ENCODE measurements at places on chromosomes 3 and 15.
A peak's percentile ranks its signal among the peaks of the same experiment; 100 is the strongest.

GRCh38 chr3:129614435-129614834 lies 8.0 kb upstream of the PLXND1 start:
- DNase-seq = no peak

DNA sequence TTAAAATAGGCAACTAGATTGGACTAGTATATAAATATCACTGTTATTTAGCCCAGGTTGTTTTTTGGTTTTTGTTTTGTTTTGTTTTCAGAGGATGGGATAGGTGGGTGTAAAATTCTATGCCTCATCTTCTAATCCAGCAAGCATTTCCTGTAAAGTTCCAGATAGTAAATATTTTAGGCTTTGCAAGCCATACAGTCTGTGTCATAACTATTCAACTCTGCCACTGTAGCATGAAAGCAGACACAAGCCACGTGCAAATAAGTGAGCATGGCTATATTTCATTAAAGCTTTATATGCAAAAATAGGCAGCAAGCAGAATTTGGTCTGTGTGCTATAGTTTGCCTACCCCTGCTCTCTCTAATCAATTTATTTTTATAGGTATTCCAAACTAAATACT lies 657.3 kb upstream of the TGFBR2 start:
- DNase-seq = no peak

DNA sequence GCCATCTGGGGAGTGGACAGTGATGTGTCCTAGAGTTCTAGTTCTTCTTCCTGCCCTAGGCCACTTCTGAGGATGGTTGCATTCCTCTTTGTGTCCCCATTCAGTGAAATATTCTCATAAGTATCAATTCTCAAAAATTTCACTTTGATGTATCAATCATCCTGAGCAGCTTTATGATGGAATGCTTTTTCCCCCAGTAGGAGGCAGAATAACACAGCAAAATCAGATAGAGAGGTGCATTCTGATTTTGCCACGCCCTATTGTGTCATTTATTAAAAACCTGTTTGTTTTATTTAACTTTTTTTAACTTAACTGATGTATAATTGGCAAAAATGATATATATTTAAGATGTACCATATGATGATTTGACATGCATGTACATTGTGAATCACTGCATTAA lies 656.0 kb upstream of the GRM7 start:
- peak; percentile 37 for DNase-seq

GRCh38 chr3:46947981-46948791 lies 28.4 kb downstream of the CCDC12 start:
- peak; percentile 76 for DNase-seq

DNA sequence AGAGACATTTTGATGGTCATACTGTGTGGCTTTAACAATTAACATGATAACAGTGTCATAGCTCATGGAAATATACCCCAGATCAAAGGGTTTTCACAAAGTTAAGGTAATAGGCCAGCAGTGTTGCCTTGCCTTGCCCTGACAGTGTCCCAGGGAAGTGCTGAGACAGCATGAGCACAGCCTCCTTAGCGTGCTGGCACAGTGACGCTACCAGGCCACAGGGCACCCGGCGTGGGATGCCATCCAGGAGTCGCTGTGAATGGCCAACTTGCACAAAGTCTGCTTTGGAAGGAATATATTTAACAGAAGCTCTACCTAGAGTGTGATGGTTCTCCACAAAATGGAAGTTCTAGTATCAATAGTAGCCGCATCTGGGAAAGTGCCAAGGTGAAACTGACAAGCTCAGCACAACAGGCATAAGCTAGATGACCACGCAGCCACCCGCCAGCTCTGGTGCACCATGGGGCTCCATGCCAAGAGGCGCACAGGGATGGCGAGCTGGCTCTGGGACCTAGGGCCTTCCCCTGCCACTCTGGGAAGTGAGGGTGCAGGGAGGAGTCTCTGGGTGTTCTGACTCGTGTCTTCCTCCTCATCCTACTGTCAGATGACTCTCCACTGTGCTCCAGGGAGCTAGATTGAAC lies 86.2 kb downstream of the GABRB3 start:
- no peak for DNase-seq

- DNase-seq = no peak
Observed at GRCh38 chr3:20222274-20222673, 36.3 kb upstream of the SGO1 start.

- no peak for DNase-seq
Observed at GRCh38 chr3:183613366-183614285, 21.8 kb upstream of the KLHL24 start.

DNA sequence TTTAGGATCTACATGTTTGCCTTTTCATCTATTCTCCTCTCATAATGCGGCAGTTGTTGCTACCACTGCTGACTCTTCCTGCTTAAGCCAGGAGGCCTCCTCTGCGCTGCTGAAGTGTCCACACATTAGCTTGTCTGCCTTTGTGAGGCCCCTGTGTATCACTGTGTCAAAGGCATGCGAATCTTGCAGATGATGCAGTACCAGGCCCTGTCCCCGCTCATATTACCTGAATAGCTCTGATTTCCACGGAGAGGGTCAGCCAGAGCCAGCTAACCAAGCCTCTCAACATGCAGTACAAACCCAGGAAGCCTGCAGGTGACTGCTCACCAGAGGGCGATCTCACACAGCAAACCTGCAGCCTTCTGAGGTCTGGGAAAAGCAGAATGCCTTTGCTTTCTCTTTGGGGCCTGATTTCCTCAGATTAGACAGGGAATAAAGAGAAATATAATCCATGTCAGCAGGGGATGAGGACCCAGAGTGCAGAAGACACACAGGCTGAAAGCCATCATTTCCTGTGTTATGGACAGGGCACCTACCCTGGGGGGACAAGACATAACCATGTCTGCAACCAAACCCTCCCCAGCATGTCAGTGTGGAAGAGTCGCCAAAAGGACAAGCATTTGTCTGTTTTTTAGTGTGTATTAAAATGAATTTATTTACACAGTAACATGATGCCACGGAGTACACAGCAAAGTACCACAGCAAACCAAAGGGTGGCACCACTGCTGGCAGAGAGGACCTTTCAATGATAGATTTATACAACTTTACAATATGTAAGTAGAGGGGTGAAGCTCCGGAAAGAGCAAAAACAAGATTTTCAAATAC lies 36.8 kb upstream of the TSPAN3 start:
- DNase-seq = no peak

GRCh38 chr3:403826-404225 lies 207.3 kb downstream of the CHL1 start:
- DNase-seq = no peak

DNA sequence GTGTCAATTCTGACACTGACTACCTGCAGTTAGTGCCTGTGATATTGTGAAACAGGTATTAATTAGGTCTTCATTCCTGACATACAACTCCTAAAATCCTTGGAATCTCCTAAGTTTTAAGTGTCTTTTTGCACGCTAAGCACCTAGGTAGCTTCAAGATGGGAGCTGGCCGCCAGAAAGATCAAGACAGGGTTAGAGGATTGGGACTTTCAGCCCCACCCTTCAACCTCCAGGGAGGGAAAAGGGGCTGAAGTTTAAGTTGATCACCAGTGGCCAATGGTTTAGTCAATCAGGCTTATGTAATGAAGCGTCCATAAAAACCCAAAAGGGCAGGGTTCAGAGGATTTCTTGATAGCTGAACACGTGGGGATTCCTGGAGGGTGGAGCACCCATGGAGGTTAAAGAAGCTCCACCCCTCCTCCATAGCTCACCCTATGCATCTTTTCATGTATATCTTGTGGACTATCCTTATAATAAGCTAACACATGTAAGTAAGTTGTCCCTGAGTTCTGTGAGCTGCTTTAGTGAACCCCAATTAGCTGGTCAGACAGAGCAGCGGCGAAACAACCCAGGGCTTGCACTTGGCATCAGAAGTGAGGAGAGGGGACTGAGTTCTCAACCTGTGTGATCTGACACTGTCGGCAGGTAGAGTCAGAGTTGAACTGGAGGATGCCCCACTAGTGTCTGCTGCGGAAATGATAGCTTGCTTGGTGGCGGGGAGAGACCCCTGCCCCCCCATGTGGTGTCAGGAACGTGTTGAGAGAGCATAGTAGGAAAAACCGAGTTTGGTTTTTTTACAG lies 12.8 kb upstream of the SRP14 start:
- DNase-seq = peak; percentile 46

DNA sequence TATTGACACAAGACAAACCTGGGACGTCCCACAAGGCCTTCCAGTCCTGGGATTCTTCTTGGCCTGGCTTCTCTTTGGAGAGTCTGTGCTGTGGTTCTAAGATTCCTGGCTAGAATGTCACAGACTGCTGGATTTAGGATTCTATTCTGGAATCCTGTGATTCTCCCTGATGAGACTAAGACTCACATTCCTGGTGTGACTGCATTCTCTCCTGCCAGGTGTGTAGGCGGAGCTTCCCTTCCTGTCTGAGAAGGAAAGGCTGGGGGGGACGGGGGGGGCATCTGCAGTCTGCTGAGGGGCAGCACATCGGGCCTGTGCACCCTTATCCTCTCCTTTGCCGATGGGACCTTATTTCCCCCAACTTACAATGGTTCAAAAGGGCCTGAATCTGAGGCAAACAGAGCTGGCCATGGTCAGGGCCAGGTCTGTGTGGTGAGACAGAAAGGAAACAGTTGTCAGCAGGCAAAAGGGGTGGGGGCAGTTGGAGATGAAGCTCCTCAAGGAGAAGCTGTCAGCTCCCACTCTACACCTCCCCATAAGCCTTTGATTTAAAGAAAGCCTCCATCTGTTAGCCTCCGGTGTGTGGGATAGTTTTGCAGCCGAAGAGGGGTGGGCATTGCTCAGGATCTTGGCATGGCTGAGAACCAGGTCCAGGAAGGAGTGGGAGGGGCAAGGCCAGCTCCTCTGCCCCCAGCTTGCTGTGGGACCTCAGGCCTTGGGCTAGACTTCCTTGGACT lies 30.9 kb downstream of the VIPR1 start:
- DNase-seq = no peak

- DNase-seq = peak; percentile 67
Observed at GRCh38 chr3:24237971-24238706, 256.5 kb downstream of the THRB start.

- DNase-seq = no peak
Observed at GRCh38 chr3:8020047-8020841, 481.4 kb upstream of the LMCD1 start.

DNA sequence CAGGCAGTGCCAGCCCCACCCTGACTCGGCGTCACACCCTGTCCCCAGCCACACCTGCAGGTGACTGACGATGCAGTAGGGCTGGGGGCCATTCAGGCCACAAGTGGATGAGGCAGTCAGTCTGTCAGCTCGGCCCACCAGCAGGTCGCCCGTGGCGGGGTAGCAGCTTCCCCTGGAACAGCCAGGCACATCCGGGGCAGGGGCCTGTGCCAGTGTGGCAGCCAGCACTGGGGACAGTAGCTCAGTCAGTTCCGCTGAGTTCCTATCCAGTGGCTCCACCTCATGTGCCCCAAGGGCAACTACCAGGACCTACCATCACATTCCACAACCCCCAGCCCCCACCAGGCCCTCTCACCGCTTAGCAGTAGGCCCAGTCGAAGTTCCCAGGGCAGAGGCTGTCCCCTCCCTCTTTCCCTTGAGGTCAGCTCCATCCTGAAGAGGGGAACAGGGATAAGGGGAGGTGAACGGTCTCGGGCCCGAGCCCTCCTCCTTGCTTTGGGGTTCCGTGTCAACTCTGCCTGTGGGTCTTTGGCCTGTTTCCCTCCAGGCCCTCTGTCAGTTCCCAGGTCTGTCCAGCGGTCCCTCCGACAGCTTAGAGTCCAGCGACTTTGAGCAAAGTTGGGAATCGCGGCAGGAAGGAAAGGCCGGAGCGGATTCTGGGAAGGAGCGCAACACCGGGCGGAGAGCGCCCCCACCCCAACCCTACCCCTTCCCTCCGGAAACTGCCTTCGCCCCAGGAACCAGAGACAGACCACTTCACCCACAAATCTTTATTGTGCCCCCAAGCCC lies at the start of gene LAMB2:
Gene LAMB2, minus strand, starts transcription at position 614 of the 789 bp plus-strand sequence. Its CDS starts 183 bp downstream, at position 431.
- DNase-seq = peak; percentile 40

- DNase-seq = no peak
Observed at GRCh38 chr3:41599127-41599484, 362.8 kb downstream of the ULK4 start.

DNA sequence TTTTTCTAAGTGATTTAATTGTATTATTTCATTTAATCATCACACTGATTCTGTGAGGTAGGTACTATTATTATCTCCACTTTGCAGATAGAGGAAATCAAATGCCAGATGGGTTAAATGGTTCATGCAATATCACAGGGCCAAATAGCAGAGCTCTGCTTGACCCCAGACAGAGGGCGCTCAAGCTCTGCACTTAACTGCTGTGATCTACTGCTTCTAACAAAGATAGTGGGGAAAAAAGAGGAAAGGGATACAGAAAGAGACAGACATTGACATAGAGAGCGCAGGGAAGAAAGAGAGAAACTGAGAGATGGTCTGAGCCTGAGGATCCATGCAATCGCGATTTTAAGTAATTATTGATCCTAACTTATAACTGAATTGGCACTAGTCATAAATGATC lies 279.1 kb upstream of the THRB start:
- peak; percentile 24 for DNase-seq

- DNase-seq = no peak
Observed at GRCh38 chr15:69789648-69790393, 307.9 kb downstream of the TLE3 start.
